ENCODE measurements at places on chromosomes 16 and 17.
A peak's percentile ranks its signal among the peaks of the same experiment; 100 is the strongest.

GRCh38 chr17:78132084-78132676 lies 1.6 kb downstream of the TMC8 start:
- H3K27me3 ChIP-seq: peaks cover 4% of the 10 kb centered on the region
- H3K4me1 ChIP-seq: peaks cover 53% of the 10 kb centered on the region
- H3K27ac ChIP-seq: peak overlapping the region; percentile 85
- peak overlapping the region; percentile 79 for H3K4me3 ChIP-seq

- no peak overlapping the region for H3K4me3 ChIP-seq
- H3K27ac ChIP-seq: no peak overlapping the region
- H3K36me3 ChIP-seq: no peaks in the 10 kb centered on the region
- DNase-seq: no peak
These were observed 1014.2 kb upstream of the CDH8 start for GRCh38 chr16:63050391-63050790.

DNA sequence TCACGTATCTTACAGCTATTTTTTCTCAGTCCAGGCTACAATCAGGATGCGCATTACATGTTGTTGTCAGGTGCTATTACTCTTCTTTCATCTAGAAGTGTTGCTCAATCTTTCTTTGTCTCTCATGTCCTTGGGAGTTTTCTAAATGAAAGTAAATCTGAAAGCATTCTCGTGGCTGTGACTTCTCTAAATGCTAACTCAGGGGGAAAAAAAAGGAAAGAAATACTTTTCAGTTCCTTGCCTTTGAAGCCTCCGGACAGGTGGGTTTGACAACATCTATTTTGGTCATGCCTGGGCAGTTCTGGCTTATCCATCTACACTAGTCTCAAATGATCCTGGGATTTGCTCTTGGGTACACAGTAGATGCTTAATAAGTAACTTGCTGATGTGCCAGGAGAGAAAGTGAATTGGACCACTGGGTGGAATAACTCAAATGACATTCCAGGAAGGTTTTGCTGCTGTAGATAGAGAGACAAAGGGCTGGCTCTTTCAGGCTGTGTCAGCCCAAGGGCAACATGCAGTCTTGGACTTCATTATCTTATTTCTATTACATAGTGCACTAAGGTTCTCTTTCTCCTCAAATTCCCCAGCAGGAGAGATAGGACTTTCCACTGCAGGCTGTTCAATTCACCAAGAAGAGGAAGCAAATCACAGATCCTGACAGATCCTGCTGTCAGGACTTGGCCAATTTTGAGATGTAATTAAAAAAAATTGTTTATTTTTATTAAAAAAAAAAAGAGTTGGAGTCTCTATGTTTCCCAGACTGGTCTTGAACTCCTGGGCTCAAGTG lies 63.6 kb upstream of the NFAT5 start:
- H3K4me3 ChIP-seq: no peak overlapping the region
- H3K4me1 ChIP-seq: peaks cover 4% of the 10 kb centered on the region
- no peak for DNase-seq

DNA sequence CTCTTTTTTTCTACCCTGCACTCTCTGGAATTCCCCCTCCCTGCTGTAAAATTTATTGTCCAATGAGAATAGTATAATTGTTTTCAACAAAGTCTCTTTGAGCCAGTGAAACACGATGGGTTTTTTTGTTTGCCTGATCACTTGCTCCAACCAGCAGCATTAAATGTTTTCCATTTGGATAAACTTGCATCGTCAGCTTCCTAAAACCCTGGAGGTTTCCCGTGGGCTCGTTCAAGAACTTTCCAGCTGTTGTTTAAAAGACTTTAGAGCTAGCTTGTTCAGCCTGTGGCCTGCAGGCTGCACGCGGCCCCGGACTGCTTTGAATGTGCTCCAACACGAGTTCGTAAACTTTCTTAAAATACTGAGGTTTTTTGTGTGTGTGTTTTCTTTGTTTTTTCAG lies 14.9 kb downstream of the NAGPA start:
- DNase-seq: no peak
- no peak overlapping the region for H3K27ac ChIP-seq
- H3K4me1 ChIP-seq: no peaks in the 10 kb centered on the region
- no peak overlapping the region for H3K4me3 ChIP-seq
- no peaks in the 10 kb centered on the region for H3K27me3 ChIP-seq

DNA sequence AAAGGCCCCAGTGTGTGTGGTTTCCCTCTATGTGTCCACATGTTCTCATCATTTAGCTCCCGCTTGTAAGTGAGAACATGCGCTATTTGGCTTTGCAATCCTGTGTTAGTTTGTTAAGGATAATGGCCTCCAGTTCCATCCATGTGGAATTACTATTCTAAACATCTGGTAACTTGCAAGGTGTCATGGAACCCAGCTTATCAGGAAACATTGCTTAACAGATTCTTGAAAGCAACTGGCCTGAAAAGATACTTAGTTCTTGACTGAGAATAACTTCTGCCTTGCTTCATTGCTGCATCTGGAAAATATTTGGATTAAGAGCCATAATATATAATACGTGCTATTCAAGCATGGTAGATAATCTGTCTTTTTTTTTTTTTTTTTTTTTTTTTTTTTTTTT lies 27.8 kb downstream of the PAFAH1B1 start:
- peaks cover 43% of the 10 kb centered on the region for H3K36me3 ChIP-seq
- H3K27ac ChIP-seq: no peak overlapping the region
- H3K4me3 ChIP-seq: no peak overlapping the region
- no peak for DNase-seq
- no peaks in the 10 kb centered on the region for H3K27me3 ChIP-seq
- H3K4me1 ChIP-seq: peaks cover 12% of the 10 kb centered on the region

DNA sequence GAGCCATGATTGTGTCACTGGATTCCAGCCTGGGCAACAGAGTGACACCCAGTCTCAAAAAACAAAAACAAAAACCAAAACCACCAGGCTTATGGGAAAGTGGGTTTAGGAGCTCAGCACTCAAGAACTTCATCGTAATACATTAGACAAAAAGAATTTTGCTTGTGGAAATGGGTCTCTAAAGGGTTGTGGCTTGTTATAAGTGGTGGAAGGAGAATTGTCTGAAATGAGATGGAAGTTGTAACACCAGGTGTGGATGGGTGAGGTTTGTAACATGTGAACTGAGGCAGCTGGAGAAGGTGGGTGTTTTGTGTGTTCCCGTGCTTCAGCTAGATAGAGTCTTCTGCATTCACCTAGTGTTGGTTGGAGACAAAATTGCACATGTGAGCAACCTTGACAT lies 35.8 kb downstream of the CDH1 start:
- H3K4me3 ChIP-seq: no peak overlapping the region
- peaks cover 12% of the 10 kb centered on the region for H3K4me1 ChIP-seq
- H3K27me3 ChIP-seq: peaks cover 7% of the 10 kb centered on the region
- no peaks in the 10 kb centered on the region for H3K36me3 ChIP-seq

DNA sequence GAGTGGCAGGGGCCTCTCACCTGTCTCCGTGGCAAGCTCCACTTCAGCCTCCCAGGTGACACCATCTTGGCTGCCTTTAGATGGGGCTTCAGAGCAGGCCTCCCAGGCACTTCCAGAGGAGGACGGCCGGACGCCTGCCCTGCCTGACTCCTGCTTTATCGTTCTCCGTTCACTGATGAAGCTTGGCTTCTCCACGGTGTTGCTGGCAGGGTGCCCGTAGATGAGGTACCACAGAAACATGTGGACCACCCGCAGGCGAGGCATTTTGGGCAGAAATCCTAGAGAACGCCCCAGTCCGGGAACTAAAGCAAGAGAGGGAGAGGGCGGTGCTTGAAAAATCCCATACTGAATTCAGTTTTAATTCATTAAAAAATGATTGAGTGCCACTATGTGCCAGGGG lies 54.5 kb downstream of the GTF3C1 start:
- no peaks in the 10 kb centered on the region for H3K27me3 ChIP-seq
- peaks cover 42% of the 10 kb centered on the region for H3K36me3 ChIP-seq
- H3K4me1 ChIP-seq: no peaks in the 10 kb centered on the region
- H3K27ac ChIP-seq: no peak overlapping the region

GRCh38 chr16:7303660-7304200 lies 28.9 kb upstream of the RBFOX1 start:
- H3K27me3 ChIP-seq: peaks cover 24% of the 10 kb centered on the region
- H3K4me3 ChIP-seq: no peak overlapping the region
- H3K36me3 ChIP-seq: no peaks in the 10 kb centered on the region

- H3K36me3 ChIP-seq: no peaks in the 10 kb centered on the region
- no peak for DNase-seq
- no peak overlapping the region for H3K4me3 ChIP-seq
- no peaks in the 10 kb centered on the region for H3K4me1 ChIP-seq
- no peak overlapping the region for H3K27ac ChIP-seq
These were observed 5.0 kb upstream of the KCNJ18 start for GRCh38 chr17:21687136-21687953.

GRCh38 chr17:4425398-4425797 lies 8.3 kb upstream of the SPNS3 start:
- peaks cover 7% of the 10 kb centered on the region for H3K4me1 ChIP-seq
- no peak for DNase-seq
- peaks cover 40% of the 10 kb centered on the region for H3K27me3 ChIP-seq
- H3K27ac ChIP-seq: no peak overlapping the region

DNA sequence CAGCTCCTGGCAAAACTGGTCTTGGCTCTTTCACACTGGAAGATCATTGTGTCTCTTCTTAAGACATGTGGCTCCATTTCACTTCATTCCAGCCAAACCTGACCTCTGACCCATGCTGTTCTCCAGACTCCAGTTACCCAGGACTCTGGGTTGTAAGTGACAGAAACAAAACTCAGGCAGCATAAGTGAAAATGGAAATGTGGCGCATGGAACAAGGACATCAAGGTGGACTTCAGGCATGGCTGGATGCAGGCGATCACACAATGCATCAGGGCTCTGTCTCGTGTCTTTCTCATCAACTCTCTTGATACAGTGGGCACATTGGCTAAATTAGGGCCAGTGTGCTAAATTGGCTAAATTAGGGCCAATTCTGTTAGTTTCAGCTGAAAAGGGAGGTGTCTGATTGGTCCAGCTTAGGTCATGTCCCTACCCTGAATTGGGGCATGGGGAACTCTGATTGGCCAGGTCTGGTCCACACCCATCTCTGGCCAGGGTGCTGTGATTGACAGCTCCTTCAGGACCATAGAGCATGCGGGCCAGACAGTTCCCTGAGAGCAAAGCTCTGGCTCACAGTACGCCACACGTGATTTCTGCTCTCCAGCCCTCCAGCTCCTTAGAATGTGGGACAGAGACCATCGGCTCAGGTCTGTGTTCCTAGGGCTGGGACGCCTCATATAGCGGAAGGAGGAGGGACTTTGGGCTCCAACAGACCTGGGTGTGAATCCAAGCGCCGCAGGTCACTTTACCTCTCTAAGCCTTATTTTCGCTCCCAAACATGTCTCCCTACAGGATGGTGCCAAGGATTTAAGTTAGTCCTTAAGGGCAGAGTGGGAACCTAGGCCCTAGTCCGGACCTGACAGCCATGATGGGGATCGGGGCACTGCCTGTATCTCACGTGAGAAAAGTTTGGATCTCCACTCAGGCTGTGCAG lies 17.5 kb downstream of the SOCS1 start:
- H3K4me1 ChIP-seq: peaks cover 32% of the 10 kb centered on the region
- DNase-seq: no peak
- no peaks in the 10 kb centered on the region for H3K36me3 ChIP-seq

DNA sequence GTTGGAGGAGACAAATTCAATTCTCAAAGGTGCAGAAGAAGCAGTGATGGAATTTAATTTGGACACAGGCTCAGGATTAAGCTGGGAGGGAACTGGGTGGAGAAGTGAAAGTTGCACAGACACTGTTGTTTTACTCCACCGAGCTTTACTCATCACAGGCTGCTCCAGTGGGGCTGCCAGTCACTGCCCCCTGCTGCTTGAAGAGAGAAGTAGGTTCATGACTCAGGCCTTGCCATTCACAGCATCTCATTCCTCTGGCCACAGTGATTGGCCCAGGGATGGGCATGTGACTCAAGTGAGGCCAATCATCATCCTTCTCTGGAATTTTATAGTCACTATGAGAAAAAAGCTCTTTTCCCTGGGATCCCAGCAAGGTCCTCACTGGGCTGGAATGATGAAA lies 11.8 kb downstream of the GNAO1 start:
- H3K4me1 ChIP-seq: no peaks in the 10 kb centered on the region
- no peak overlapping the region for H3K27ac ChIP-seq
- H3K4me3 ChIP-seq: no peak overlapping the region
- H3K36me3 ChIP-seq: peaks cover 4% of the 10 kb centered on the region

- H3K4me1 ChIP-seq: peaks cover 46% of the 10 kb centered on the region
- no peak overlapping the region for H3K4me3 ChIP-seq
- peaks cover 4% of the 10 kb centered on the region for H3K27me3 ChIP-seq
- peak; percentile 66 for DNase-seq
- peaks cover 3% of the 10 kb centered on the region for H3K36me3 ChIP-seq
These were observed 16.6 kb downstream of the LDHD start for GRCh38 chr16:75099738-75100602.

- peaks cover 45% of the 10 kb centered on the region for H3K4me1 ChIP-seq
- no peak for DNase-seq
- H3K4me3 ChIP-seq: no peak overlapping the region
- H3K36me3 ChIP-seq: no peaks in the 10 kb centered on the region
- H3K27ac ChIP-seq: no peak overlapping the region
These were observed 43.5 kb upstream of the KLHDC4 start for GRCh38 chr16:87809150-87809902.

GRCh38 chr17:17757956-17758845 lies 76.9 kb downstream of the RAI1 start:
- H3K4me3 ChIP-seq: no peak overlapping the region
- H3K27me3 ChIP-seq: no peaks in the 10 kb centered on the region
- peak overlapping the region; percentile 67 for H3K27ac ChIP-seq
- H3K4me1 ChIP-seq: peaks cover 53% of the 10 kb centered on the region

- peaks cover 19% of the 10 kb centered on the region for H3K27me3 ChIP-seq
- peaks cover 82% of the 10 kb centered on the region for H3K4me1 ChIP-seq
- H3K4me3 ChIP-seq: peak overlapping the region; percentile 6
These were observed 61.1 kb downstream of the SOCS1 start for GRCh38 chr16:11194913-11195312.

- DNase-seq: no peak
- H3K4me1 ChIP-seq: no peaks in the 10 kb centered on the region
- H3K27ac ChIP-seq: no peak overlapping the region
- peaks cover 8% of the 10 kb centered on the region for H3K27me3 ChIP-seq
- no peaks in the 10 kb centered on the region for H3K36me3 ChIP-seq
These were observed 111.7 kb upstream of the CDH5 start for GRCh38 chr16:66254751-66255150.

- DNase-seq: peak; percentile 69
- peaks cover 8% of the 10 kb centered on the region for H3K36me3 ChIP-seq
- no peak overlapping the region for H3K27ac ChIP-seq
These were observed 116.1 kb upstream of the METRNL start for GRCh38 chr17:82963104-82963950.

All from activated naive CD4-positive, alpha-beta T cell treated with anti-CD3 and anti-CD28 coated beads, Interleukin-2, amount 10 ng/mL, durations not matched to agents 7 days and 5 days (primary cell).